ENCODE measurements at places on chromosomes 1 and 21.
A peak's percentile ranks its signal among the peaks of the same experiment; 100 is the strongest.

- no peak for DNase-seq
Observed at GRCh38 chr1:38102636-38103035, 56.0 kb upstream of the POU3F1 start.

GRCh38 chr1:156067262-156067661 is 6.3 kb downstream of the RAB25 start:
- DNase-seq = no peak

DNA sequence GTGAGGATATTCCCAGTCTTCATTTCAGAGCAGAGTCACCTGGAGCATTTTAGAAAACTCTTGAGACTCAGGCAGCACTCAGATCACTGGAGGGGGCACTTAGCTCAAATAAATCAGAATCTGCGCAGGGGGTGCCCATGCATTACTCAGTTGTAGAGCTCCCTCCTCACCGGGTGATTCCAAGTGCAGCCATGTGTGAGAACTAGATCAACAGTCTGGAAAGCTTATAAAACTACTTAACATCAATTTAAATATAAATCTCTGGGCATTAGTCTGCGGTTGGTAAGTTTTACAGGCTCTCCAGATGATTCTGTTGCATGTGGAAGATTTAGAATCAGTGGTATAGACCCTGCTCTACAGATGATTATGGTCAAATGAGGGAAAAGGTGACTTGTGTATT is 128.6 kb downstream of the ST6GALNAC3 start:
- no peak for DNase-seq

DNA sequence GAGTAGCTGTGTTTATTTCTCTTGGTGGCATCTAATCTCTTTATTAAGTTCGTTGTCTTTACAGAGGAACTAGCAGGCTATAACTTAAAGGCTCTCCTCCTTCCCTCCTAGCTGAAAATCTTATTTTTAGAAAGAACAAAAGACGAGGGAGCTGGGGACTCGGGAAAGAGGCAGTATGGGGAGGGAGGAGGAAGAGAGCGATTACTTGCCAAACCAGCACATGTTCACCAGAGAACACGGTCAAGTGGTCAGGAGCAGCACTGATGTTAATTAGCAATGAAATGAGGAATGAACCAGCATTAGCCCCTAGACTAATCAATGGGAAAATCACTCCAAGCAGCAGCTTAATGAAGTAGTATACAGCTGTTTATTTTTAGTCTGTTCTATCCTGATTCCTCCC is 171.3 kb upstream of the ESRRG start:
- no peak for DNase-seq

GRCh38 chr1:24742090-24742938 is 2.9 kb upstream of the CLIC4 start:
- DNase-seq = peak; percentile 26

- DNase-seq = no peak
Observed at GRCh38 chr1:35598895-35599294, 25.8 kb downstream of the TFAP2E start.

GRCh38 chr1:96222701-96223100 is 498.9 kb upstream of the PTBP2 start:
- DNase-seq = no peak

- DNase-seq = no peak
Observed at GRCh38 chr1:205472737-205473441, 17.0 kb upstream of the BLACAT1 start.

DNA sequence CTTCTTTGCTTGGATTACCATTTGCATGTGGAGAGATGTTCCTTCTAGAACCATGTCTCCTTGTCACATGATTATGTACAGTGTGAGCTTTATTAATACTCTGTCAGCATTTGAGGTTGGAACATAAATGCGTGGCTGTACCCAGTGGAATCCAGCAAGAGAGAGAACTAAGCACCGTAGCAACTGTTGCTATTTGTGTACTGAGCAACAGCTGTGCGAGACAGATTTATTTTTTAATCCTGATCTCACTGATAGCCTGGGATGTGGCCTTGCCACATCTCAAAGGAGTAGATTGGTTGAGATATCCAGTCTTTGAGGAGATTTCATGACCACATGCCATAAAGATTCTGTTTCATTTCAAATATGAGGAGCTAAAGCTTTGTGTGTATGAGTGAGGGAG is 43.4 kb downstream of the KIF1B start:
- DNase-seq = no peak

GRCh38 chr1:17081439-17081838 is 27.6 kb upstream of the SDHB start:
- no peak for DNase-seq

DNA sequence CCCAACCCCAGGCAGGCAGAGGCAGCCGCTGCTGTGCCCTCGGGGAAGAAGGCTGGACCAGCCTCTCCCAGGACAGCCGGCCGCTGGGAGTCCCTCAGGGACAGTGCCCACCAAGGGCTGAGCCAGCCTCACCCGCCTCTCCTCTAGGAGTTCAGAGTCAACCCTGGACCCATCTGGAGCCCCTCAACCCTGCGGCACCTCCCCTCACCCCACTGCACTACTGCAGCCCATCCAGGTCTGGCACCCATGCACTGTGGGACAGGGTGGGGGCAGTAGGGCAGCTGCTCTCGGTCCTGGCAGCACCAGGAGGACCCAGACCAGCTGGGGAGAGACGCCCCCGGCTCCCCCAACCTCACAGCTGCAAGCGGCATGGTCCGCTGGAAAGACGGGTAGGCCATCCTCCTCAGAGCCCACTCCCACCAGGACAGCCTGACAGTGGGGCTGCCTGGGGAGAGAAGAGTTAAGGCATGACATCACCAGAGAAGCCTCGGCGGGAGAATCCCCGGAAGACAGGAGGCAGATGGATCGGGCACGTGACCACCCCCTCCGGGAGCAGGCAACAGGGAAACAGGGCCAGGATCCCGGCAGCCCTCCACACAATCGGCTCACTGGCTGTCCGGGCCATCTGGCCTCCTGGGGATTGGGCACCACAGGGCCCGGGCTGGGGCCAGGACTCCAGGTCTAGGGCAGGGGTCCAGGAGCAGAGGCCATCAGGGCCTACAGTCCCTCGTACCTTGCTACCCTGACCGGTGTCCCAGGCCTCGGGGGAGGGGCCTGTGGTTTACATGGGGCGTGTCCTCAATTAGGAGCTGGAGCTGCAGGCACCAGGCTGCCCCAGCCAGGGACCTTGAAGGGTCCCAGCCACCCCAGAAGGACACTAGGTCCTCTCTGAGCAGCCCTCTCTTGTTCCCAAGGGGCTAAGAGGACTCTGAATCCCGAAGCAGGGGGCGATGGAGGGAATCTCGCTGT is 3.1 kb downstream of the ACAP3 start:
- no peak for DNase-seq

- no peak for DNase-seq
Observed at GRCh38 chr1:111454859-111455641, 5.8 kb downstream of the ATP5PB start.

- no peak for DNase-seq
Observed at GRCh38 chr1:240591564-240591963, 20.4 kb downstream of the GREM2 start.

DNA sequence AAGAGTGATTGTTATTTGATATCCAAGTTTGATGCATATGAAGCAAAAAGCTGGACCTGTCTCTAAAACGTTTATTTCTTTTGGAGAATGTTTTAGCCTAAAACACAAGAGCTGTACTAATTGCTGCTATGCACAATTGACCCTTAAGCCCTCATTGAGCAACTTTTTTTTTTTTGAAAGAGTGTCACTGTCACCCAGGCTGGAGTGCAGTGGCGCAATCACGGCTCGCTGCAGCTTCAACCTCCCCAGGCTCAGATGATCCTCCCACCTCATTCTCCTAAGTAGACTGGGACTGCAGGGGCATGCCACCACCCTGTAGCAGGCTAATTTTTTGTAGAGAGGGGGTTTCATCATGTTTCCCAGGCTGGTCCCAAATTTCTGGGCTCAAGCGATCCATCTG is 129.1 kb downstream of the PIK3R3 start:
- DNase-seq = no peak

GRCh38 chr1:29117381-29117780 is 6.3 kb downstream of the TMEM200B start:
- DNase-seq = no peak

DNA sequence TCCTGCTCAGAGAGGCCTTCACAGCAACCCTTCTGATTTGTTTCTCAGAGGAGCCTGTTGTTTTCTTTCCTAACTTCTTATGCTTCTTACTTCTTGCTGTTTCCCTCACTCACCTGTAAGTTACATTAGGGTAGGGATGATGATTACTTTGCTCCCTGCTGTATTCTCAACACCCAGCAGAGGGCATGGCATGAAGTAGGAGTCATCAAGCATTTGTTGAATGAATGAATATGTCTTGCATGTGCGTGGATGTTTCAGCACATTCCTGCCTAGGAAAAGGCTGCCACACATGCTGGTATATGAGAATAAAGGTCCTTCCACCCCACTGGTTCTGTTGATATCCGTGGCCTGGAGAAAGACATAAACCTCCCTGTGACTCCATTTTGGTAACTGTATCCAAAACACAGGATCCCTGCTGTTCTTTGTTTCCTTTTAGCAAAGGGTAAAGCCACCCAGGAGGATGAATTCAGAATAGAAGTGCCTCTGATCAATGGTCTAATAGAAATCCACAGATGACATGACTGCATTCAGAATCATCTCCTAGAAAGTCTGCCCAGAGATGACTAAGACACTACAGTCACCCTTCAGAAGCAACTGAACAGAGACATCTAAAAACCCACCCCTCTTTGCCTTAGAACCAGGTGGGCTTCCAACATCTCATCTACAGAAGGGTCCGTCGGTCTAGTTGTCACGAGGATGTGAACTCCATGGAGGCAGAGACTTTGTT is 168.8 kb downstream of the ZSCAN20 start:
- DNase-seq = no peak

DNA sequence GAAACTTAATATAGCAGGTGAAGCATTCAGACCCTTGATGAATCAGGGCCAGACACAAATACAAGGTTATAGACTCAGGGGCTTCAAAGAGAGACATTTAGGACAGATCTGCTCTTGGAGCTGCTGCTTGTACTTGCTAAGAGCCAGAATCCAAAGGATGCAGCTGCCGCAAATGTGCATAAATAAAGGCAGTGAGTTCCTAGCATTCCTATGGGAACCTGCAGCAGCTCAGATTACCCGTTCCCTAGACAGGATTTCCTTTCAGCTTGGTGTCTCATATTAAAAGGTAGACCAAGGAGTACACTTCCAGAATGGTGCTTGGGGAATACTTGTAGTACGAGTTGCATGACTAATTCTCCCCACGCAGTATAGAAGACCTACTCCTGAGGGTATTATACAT is 9.7 kb upstream of the LRRC53 start:
- DNase-seq = no peak

DNA sequence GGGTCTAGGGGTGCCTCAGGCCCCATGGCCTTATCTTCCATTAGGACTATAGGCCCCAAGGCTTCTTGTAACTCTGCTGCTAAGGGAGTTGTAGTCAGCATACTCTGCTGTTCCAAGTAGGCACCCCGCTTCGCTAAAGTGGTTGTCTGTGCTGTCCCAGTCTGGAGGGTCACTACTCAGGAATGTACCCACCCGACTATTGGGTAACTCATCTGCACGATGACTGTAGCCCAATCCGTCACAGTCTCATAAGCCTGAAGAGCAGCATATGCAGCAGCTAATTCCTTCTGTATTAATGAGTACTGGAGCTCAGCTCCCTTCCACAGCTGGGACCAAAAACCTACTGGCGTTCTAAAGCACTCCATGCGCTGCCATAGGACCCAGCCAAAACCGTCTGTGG is 111.0 kb downstream of the GDAP2 start:
- DNase-seq = no peak

DNA sequence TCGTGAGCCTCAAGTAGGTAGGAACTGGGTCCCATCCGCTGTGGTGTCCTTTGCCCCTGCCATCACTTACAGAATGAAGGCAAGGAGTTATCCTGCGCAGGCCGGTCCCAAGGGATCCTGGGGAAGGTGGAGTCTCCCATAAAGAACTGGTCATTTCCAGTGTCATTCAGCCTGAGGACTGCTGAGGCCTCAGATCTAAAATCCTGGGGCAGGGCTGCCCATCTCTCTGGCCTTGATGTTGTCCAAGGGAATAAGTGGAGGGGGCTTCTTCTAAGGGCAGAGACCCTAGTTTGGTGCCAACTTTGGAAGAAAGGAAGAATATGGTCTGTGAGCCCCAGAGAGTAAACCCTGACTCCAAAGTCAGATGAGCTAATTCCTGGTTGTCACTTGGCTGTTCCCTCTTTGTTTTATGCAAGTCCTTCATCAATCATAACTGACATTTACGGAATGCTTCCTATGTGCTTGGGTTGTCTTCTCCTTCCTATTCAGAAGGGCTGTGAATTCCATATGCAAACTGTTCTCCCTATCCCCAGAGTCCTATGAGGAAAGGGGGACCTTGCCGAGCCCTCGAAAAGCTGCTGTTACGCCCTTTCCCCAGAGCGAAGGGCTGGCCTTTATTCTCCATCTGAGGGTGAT is 6.9 kb downstream of the IFI6 start:
- DNase-seq = no peak

DNA sequence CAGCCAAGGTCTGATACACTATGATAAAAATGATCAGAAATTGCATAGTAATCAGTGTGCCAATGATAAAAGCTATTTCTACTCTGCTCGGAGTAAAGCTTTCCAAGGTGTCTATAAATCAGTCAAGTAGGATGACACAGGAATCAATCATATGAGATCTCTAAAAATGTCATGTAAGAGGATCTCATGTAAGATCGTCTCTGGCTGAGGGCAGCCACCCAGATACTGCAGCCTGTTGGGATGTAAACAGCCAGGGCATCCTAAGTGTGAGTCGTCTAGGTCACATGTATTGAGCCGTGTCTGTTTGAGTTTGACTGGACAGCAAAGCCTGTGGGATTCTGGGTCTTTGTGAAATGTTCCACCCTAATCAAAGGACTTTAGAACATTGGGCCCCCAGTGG is 2.8 kb upstream of the TEX35 start:
- DNase-seq = no peak

- DNase-seq = no peak
Observed at GRCh38 chr1:32014948-32015273, 1.2 kb downstream of the KHDRBS1 start.

GRCh38 chr1:78619032-78619431 is 1.2 kb upstream of the IFI44L start:
- no peak for DNase-seq

DNA sequence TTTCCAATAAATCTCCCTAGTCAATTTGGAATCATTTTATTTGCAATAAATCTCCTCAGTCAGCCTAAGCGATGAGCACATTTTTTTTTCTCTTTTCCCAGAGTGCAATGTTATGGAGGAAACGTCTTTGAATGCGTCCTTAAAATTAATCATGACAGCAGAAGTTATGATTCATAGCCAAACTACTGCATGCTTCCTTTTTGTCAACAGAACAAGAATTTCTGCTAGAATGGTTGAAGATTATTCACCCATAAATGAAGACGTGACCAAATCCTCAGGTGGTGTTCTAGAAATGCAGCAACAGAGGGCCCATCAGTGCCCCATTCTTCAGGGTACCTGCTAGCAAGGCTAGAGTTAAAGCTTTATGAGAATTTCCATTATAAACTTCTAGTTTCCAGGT is 407.9 kb upstream of the PKN2 start:
- DNase-seq = no peak

GRCh38 chr1:8184301-8184700 is 133.6 kb upstream of the SLC45A1 start:
- DNase-seq = no peak

All from GDM1 (cell line).